ENCODE measurements at places on chromosomes 2 and 18.

DNA sequence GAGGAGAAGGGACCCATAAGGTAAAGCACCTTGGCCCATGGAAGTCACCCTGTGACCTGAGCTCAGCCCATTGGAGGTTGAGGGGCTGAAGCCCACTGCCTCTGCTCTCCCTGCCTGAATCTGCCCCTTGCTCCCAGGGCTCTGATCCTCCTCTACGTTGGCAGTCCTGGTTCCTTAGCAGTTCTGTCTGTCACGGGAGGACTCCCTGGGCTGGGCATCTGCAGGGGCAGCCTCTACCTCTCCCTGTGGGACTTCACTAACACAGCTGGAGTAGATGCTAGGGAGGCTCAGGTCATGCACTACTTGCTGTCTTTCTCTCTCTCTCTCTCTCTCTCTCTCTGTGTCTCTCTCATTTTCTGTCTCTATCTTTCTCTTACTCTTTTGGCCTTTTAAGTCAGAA lies 8.7 kb downstream of the GYPC start:
- DNase-seq: no peak

DNA sequence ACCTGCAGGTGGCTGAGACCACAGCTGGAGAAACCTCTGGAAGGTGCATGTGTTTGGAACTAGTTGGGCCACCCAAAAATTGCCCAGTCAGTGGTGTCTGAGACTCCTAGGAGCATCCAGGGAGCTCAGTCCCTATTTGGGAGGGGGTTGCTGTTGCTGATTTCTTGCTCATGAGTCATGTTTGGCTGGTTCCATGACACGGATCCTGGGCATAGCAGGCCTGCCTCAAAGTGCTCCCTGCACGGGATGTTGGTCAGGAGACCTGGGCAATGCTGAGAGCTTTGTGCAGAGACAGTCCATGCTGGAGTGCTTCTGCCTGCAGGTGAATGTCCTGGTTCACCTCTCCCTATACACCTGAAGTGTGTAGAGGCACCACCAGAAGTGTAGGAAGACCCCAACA lies 194.2 kb downstream of the GLI2 start:
- DNase-seq: no peak

- no peak for DNase-seq
These were observed 544 bp downstream of the EVA1A start for GRCh38 chr2:75560022-75560767.

- no peak for DNase-seq
These were observed 53.5 kb downstream of the MGAT5 start for GRCh38 chr2:134307334-134307733.

GRCh38 chr2:60246583-60246982 lies 306.9 kb downstream of the BCL11A start:
- no peak for DNase-seq

DNA sequence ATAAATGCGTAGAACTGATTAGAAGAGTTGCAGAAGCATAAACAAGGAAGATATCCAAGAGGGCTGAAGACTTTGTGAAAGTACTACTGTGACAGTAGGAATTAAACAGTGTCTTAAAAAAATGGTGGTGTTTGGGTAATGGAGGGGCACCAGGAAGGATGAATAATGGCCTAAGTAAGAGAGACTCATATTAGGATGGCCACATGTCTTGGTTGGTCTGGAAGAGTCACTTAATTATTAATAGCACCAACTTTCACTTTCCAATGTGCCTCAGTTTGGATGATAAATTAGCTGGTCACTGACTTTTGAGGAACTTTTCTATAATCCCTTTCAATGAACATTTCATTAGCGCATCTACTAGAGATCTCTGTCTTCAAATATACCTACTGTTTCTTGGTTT lies 372.2 kb downstream of the NYAP2 start:
- DNase-seq: no peak

DNA sequence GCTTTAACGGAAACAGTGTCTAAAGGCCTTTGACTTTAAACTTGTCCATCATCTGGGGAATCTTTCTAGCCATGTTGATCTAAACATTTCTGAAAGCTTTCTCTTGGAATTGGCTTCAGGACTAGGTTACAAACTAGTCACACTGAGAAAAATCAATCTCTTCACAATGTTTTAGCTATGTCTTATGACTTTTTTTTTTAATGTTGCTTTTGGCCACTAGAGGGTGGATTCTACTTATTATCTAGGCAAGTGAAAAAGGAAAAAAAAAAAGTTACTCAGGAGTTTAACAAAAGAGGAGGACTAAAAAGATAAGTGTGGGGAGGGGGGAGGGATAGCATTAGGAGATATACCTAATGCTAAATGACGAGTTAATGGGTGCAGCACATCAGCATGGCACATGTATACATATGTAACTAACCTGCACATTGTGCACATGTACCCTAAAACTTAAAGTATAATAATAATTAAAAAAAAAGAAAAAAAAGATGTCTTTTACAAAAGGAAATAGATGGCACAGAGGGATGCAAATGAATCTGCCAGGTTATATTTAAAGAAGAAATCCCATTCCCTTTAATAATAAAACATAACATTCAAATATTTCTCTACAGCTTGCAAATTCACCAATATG lies 160.4 kb upstream of the PID1 start:
- DNase-seq: no peak

DNA sequence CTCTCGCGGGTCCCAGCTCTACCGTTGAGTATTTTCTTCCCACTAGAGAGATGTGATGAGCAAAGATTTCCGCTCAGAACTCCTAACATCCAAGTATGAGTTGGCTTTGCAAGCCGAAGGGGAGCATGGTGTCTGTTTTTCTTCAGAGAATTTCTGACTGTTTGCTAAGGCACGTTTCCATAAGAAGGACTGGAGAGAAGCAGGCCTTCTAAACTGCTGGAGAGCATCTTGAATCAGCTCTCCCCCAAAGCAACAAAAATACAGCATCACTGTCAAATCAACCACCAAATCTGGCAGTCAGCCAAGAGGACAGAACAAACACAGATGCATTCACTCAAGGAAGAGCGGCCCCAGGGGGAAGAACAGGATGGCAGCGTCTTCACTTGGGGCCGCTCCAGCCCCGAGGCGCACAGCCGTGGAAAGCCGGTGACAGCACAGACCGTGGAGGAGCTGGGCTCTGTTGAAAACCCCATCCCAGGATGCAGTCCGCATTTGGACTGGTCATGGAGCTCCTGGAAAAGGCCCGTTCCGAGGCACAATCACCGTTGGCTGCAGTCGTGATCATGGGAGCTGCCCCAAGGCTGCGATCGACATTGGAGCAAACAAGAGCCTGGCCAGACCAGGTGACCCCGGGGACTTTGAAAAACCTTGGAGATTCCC lies 101.4 kb downstream of the NFATC1 start:
- DNase-seq: no peak

DNA sequence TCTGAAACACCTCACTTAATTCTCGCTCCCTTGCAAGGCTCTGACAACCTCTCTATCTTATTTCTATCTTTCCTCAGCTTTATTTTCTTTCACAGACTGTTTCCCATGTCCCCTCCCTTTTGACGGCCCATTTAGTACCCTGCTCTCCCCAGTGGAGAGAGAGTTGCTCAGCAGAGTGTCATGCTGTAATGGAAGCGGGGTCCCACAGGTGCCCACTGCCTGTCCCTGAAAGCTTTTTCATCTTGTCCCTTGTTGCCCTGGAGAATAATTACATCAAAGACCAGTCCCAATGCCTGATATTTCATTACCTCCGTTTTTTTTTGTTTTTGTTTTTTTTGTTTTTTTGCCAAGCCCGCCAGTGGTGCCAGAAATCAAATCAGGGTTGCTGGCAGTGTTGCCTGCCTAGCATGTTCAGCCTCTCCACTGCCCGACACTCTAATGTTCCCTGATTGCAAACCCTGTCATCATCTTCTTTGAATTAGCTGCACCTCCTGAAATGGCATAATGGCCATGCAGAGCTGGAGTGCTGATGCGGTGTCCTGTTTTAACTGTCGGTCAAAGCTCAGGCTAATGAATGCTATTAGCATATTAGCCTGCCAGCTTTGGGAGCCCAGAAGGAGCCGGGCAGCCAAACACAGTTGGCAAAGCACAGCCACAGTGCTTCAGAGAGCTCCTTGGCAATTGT lies 71.2 kb upstream of the CAVIN2 start:
- DNase-seq: no peak

GRCh38 chr18:69947361-69948133 lies at the start of gene CD226:
CD226 (minus strand) TSS chr18:69947873; CDS start chr18:69947406, 467 bp downstream.
- no peak for DNase-seq

DNA sequence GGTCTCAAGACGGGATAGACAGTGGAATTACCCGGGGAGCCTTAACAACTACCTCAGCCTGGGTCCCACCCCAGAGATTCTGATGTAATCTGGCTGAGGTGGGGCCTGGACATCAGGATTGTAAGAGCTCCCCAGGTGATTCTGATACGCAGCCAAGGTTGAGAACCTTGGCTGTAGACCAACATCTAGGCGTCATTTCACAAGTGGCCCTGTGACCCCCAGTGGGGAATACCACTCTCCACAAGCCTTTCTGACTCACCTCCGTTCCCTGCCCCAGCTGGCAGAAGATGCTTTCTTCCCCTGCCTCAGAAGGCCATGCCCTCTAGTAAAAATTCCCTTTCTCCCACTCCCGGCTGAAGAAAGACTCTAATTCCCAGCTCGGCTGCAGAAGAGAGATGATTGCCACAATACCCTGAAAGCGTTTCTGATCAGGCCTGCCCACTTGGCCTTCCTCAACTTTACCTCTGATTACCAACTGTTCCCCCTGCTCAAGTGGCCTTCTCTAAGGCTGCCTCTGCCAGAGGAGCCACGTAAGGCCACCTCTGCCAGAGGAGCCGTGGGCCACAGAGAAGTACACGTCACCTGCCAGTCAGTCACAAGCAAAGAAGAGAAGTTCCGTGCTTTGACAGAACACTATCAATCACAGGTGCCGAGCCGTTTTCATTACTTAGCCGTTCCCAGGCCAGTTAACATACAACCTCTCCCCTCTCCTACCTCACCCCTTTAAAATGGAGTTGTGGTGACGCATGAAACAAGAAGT lies 116.8 kb upstream of the PKDCC start:
- DNase-seq: no peak

DNA sequence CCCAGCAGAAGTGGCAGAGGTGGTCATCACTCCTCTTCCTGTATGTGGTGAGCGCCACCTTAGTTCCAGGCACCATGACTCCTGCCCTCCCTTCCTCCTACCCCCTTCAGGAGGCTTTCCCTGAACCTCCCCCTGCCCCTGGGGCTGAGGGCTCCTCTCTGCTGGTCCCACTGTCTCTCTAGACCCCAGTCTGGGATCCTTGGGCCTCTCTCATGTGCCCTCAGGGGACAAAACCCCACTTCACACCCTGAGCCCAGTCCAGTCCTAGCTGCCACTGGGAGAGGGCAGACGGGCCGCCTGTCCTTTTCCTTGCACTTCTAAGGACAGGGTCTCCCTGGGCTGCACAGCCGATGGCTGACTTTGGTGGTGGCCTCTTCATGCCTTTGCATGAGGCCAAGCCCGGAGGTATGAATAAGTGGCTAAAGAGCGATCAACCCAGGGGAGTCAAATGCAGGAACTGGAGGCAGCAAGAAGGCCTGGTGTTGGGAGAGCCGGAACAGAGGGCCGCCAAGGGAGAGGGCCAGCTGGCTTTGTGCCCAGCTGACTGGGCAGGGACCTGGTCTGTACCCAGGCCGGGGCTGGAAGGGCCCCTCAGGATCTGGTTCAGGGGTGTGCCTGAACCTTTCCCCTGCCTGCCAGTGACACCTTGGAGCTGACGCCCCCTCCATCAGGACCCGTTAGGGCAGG lies 29.5 kb downstream of the GLI2 start:
- no peak for DNase-seq

- no peak for DNase-seq
These were observed at the start of gene MYO3B for GRCh38 chr2:170177950-170178781. MYO3B (plus strand) TSS chr2:170178147; CDS start chr2:170178288, 141 bp downstream.

DNA sequence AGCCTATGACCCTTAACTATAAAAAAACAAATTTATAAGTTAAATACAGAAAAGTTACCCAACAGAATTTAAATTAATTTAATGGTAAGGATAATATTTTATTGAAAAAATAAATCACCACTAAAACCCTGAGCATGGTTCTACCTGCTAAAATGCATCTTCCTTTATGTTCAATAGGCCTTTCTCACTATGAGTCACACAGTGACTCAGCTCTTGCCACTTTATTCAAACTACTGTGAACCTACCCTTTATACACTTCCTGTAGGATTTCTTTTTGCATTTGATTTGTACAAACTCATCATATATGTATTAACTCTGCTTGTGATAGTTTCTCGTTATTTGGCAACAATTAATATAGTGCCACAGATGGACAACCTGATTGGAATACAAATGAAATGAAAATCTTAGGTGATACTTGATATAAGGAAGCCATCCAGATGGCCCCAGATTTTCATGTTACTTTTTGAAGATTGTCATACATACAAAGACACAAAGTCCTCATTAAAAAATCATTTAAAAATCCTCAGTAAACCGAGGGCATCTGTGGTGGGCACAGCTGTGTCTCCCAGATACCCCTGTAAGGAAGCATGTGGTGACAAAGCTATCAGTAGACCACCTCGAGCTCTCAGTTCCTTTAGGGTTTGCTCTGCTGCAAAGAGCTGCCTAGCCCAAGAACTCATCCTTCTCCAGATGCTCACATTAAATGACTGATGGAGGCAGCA lies 55.2 kb upstream of the COBLL1 start:
- DNase-seq: no peak

DNA sequence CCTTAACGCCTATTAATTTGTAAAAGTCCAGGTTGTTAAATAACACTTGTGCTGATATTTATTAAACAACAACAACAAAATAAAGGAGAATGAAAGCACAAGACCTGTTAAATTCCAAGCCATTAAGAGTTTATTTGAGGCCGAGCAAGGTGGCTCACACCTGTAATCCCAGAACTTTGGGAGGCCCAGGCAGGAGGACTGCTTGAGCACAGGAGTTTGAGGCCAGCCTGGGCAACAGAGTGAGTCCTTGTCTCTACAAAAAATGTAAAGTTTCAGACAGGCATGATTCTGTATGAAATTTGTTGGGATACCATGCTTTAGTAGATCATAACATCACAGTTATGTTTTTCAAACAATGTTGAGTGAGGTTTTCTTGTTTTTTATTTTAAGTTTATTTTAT lies 17.1 kb downstream of the PELI1 start:
- no peak for DNase-seq

DNA sequence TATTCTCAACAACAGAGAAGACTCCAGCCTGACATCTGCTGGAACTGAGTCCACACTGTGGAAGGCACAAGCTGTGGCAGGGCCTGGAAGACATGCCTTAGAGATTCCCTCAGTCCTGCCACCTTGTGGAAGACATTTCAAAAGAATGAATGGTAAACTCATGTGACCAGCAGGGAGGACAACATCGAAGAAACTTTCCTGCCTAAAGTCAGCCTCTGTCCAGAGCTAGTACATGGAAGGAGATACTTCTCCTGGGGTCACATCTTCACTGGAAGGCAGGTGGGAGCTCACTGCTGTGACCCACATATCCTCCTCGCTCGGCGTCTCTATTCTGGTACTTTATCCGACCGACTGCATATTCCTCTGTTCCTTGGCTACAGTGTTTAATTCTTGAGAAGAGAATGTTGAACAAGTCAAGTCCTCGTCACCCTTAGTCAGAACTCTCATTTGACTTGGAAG lies 59.5 kb downstream of the PUM2 start:
- no peak for DNase-seq

Data from activated CD4-positive, alpha-beta T cell treated with anti-CD3 and anti-CD28 coated beads for 24 hours (primary cell).